ENCODE measurements at places on chromosomes 13 and 19.

GRCh38 chr13:47426126-47426849 is 529.4 kb upstream of the HTR2A start:
- DNase-seq, result no peak

DNA sequence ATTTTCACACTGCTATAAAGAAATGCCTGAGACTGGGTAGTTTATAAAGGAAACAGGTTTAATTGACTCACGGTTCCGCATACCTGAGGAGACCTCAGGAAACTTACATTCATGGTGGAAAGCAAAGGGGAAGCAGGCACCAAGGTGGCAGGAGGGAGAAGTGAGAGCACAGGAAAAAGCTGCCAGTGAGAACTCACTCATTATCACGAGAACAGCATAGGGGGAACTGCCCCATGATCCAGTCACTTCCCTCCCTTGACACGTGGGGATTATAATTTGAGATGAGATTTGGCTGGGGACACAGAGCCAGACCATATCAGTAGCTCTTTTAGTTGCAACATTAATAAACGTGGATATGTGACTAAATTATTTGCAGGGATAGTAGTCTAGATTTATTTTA is 4.3 kb upstream of the KCTD4 start:
- DNase-seq, result no peak

- no peak for DNase-seq
Measured at GRCh38 chr19:49117677-49118564, 1.0 kb downstream of the C19orf73 start.

DNA sequence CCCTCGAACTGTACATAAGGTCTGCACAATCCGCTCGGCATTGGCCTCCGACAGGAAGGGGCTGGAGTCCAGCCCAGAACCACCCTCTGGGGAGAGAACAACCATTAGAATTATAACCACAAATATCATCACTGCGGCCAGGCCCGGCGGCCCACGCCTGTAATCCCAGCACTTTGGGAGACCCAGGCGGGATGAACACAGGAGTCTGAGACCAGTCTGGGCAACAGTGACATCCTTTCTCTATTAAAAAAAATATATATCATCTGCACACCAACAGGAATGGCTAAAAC is 11.4 kb downstream of the COQ8B start:
- no peak for DNase-seq

GRCh38 chr13:35881360-35881759 is 249.8 kb downstream of the DCLK1 start:
- DNase-seq, result no peak

- DNase-seq, result no peak
Measured at GRCh38 chr19:49890349-49891311, 6.1 kb downstream of the IL4I1 start.

GRCh38 chr13:73913751-73914518 is 220.3 kb downstream of the KLF12 start:
- no peak for DNase-seq

DNA sequence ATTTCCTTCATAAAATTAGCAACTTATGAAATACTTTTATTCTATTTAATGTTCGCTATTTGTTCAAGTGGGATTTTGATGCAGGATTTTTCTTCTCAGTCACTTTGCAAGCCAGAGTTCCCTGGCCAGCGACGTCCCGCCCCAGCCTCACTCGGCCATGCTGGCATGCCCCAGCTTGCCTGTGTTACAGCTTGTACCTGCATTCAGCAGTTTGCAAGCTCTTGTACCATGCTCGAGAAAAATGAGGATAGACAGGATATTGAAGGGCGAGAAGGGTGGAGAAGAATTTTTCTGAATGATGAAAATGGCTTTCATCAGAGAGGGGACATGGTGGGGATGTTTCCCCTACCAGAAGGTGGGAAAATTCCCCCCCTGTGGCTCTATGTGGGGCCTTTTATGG is 2180.2 kb upstream of the PCDH20 start:
- DNase-seq, result no peak

DNA sequence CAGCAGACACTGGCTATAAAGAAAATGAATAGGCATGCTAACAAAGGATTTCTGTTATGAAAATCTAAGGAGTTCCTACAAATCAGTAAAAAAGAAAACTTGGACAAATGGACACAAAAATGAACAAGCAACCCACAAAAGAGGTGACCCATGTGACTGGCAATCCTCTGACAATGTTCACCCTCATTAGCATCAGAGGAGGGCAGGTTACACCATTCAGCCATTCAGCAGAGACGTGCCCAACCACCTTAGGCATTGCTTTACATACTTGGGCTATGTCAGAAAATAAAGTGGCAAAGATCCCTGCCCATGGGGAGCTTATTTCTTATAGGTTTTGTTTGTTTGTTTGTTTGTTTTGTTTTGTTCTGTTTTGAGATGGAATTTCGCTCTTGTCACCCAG is 46.0 kb downstream of the TNFRSF19 start:
- DNase-seq, result no peak
